Hindlimb muscle (tissue), 1 donor: ENCODE measurements at places on chromosomes 11 and 22. TPM values are rescaled to one million over a fixed set of nuclear protein-coding genes. Genes with fewer than 3 reads are reported as not detected.

The OR4A15 gene
- not detected for polyA plus RNA-seq

The OR56A1 gene
- not detected for polyA plus RNA-seq

The CALCB gene
- not detected for polyA plus RNA-seq

The SH3BP1 gene
- polyA plus RNA-seq = 7.1 TPM

The LRP4 gene
- 20.7 TPM for polyA plus RNA-seq
